ENCODE measurements at places on chromosomes 3 and 15.

- no peak for DNase-seq
Measured at GRCh38 chr3:98730338-98730737, 32.8 kb upstream of the ST3GAL6 start.

- no peak for DNase-seq
Measured at GRCh38 chr3:193780810-193781478, 187.9 kb downstream of the OPA1 start.

DNA sequence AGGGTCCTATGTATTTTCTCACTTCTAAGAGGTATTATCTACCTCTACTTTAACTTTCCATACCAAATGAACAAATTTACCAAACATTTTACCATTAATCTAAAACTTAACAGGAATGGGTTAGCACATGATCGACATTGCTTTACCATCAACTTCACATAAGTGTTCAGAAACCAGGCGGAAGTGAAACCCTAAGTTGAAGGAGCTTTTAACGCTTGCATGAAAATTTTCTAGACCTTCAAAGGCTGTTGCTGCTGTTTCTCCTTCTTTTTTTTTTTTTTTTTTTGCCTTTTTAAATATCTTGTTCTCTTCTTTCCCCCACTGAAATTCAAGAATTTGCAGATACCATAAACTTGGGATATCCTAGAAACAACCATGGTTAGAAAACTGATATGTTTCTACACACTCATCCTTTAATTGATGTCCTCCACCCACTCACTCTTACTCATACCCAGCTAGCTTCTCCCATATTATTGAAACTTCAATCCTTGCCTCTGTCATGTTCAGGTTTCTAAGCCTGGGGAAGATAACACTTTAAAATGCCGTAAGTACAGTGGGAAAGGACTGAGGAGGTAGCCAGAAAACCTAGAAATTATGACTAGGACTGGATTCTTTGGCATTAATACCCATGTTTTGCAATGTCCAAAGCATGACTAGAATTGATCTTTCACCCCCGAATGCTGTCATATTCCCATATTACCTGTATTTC, 24.7 kb downstream of the MYO5A start:
- DNase-seq, result no peak

- DNase-seq, result peak; percentile 77
Measured at GRCh38 chr3:186806089-186807055, at the start of gene RFC4. RFC4 (minus strand) TSS chr3:186806482; CDS start chr3:186804713, 1,769 bp downstream.

- DNase-seq, result no peak
Measured at GRCh38 chr3:122468896-122469533, 45.7 kb downstream of the KPNA1 start.

- no peak for DNase-seq
Measured at GRCh38 chr3:12871404-12871983, 30.1 kb upstream of the RPL32 start.

DNA sequence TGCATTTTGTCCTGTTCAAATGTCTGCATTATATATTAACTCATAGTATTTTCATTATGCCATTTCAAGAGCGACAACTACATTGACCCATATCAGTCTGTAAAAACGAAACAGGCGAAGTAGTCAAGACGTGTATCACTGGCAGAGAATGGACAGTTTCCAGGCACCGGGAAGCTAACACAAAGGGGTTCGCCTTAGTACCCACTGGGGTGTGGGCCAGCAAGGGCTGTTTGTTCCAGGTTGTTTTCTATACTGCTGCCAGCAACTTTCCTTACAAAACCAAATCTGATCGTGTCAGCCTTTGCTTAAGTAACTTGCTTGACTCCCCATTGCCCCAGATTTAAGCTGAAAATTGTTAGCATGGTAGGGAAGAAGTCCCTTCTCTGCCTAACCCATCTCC, 87.1 kb downstream of the CGNL1 start:
- no peak for DNase-seq

DNA sequence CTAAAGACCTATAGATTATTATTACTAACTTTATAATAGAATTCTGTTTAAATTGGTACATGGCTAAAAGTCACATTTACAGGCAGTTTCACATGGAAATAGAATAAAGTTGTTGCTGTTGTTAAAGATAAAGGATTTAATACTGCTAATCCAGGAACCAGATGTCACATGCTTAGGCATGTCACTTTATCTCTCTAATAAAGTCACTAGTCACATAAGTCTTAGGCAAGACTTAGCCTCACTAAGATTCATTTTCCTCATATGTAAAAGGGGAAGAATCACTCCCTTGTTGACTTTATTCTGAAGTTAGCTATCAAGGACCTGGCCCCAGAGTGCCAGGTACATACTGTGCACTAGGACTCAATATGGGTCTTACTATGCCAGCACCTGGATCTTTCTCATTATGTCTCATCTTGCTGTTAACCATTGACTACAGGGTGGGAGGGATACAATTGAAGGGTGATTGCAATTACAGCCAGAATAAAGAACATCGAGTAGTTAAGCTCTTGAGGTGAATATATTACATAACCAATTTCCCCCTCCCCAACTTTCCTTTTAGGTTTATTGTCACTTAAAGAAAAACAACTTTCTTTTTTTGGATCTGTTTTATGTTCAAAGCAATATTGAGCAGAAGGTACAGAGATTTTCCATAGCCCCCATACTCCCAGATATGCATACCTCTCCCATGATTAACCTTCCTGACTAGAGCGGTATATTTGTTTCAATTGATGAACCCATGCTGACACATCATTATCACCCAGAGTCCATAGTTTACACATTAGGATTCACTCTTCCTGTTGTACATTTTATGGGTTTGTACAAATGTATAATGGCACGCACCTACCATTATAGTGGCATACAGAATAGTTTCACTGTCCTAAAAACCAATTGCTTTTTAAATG, 36.6 kb downstream of the LNP1 start:
- DNase-seq, result no peak

- no peak for DNase-seq
Measured at GRCh38 chr15:98684436-98684835, 36.1 kb downstream of the IGF1R start.

DNA sequence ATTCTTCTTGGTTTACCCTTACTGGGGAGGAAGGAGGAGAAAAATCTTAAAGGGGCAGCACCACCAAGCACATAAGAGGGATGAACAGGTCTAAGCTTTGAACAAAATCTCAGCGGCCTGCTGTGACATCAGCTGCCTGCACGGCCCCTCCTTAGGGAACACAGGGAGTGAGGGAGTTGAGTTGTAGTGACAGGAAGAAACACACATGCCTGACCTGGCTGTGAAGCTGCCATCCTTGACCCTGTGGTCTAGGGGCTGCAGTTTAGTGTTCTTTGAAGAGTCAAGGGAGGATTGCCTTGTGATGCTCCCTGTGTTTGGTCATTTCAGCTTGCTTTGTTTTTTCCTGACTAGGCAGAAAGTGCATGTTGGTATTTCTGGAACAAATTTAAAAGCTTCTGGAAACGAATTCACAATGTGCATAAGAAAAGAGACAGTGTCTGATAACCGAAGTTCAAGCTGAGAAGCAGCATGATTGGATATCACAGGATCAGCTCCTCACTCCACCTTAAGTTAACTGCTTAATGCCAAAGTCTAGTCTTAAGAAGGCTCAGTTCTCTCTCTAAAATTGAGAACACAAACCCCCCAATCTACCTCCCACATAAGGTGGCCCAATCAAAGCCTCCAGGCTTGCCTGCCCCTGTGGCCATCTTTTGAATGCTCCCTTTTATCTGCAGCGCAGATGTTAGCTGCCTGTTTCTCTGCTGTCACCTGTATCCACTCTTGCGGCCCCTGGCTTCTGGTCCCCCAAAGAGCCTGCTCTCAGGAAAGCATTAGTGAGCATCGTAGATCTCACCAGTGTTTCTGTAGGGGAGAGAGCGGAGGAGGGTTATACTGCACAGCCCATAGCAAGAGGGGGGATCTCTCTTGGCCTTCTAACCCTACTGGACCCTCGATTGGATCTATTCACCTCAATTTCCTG, 82.2 kb downstream of the SCN11A start:
- no peak for DNase-seq

DNA sequence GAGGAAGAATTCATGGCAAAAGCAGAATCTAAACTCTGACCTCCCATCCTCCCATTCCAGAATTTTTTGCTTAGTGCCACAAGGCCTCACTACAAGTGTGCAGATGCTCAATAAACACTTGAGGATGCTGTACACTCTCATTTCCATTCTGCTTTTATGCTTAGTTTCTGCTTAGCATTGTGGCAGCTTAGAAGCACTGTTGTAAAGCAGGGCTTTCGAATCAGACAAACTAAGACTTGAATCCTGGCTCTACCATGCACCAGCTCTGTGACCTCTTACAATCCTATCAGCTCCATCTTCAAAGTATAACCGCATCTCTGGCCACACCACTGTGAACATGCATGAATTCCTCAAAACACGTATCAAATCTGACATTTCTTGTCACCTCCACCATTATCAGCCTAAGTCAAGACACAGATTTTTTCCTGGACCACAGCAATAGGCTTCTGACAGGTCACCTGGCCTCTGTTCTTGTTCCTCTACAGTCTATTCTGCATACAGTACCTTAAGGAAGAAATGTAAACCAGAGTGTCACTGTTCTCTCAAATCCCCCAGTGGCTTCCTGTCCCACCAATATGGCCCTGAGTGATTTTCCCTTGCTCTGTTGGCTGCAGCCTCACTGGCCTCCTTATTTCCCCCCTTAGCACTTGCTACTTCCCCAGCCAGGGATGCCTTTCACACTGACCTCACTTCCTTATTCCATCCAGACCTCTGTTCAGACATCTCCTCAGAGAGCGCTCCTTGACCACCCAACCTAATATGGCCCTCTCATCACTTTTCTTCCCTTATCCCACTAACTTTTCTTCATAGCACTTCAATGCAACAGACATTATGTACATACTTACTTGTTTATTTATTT, 8.1 kb upstream of the PHC3 start:
- DNase-seq, result no peak

DNA sequence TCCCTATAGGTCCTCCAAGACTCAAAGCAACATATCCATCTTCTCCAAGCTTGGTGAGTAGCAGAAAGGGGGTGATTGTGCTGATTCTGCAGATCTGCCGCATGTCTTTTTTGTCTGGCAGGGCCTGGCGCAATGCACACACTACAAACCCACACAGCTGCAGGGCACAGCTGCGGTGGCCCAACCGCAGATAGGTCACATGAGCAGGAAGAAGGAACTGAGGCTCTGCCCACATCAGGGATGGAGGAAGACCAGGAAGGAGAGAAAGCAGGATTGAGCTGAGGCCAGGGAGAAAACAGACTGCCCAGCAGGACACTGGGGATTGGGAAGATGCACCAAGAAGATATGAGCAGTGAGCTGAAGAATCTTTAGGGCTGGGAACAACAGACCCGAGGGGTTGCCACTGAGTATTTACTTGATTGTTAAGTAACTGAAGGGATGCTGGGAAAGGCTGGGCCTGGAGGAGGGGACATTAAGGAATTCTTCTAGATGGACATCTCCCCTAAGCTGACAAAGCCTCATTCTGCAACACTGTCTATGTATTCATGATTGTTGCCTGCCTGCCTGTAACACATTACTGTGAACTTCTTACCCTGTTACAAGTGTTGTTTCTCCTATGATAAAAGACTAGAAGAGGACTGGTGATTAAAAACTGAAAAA, 126.7 kb downstream of the MYLK start:
- DNase-seq, result no peak

GRCh38 chr3:163605915-163606314, 1472.4 kb downstream of the SI start:
- no peak for DNase-seq

DNA sequence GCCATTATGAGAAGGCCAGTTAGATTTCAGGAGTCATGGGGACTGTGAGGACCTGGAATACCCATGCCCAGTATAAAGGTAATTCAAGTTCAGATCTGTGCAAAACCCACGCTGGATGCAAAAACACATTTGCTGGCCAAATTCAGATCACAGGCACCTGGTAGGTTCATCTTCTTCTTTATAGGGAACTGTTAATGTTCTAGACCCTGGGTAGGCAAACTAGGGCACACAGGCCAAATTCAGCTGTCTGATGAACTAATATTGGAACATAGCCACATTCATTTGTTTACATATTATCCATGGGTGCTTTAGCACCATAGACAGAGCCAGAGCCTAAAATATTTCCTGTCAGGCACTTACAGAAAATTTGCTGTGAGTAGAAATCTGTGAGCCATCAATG, 241.4 kb downstream of the PTPRG start:
- no peak for DNase-seq

GRCh38 chr3:46469680-46470357, 5.1 kb upstream of the LTF start:
- DNase-seq, result no peak

GRCh38 chr3:195183071-195183776, 87.7 kb downstream of the XXYLT1 start:
- no peak for DNase-seq

- DNase-seq, result no peak
Measured at GRCh38 chr15:33226559-33227181, 32.2 kb upstream of the FMN1 start.

GRCh38 chr3:184316792-184317191, 2.4 kb downstream of the EIF4G1 start:
- DNase-seq, result no peak

GRCh38 chr3:51968883-51969678, 1.8 kb upstream of the PCBP4 start:
- DNase-seq, result no peak

DNA sequence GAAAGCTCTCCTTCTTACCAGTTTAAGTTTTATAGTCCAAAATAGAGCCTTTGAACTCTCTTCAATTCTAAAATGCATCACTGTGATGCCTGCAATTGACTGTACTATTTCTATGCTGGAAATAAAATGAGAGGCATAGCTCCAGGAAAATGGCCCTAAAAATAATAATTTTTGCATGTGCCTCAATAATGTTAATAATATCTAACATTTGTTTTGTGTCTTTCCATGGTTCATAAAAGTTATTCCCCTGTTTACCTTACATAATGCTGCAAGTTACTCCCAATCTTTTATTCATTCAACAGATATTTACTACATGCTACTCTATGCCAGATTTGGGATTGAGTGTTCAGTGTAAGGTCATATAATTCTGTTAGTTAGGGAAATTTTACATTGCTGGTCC, 574.0 kb downstream of the RBMS3 start:
- no peak for DNase-seq

- DNase-seq, result no peak
Measured at GRCh38 chr3:171058058-171058457, 31.5 kb upstream of the SLC2A2 start.

DNA sequence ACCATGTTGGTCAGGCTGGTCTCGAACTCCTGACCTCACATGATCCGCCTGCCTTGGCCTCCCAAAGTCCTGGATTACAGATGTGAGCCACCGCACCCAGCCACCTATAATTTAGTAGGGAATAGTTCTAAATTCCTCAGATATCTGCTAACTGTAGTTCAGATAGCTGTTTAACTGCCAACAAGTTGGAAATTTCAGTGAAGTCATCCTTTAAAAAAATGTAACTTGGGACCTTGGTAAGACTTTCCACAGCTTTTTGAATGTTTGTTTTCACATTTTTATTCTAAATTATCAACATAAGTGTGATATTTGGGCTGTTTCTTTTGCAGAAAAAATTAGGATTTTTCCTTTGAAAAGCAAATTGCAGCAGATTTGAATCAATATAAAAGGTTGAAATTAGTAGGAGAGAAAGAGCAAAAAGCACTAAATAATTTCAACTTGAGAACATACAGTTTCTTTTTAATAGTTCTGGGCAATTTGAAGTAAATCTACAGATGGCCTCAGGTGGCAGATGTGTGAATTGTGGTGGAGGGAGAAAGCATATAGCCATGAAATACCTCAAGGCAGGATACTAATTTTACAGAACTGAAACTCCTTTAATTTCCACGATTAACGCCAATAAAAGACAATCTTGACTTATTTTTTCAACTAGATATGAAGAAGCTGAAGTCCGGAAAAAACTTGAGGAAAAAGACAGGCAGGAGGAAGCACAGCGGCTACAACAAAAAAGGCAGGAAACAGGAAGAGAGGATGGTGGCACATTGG, 34.3 kb downstream of the USP8 start:
- no peak for DNase-seq

GRCh38 chr15:83292317-83292716, 7.9 kb upstream of the BNC1 start:
- DNase-seq, result no peak
